ENCODE measurements at places on chromosomes 11 and 22.

GRCh38 chr22:42425337-42425988, 6.7 kb downstream of the NFAM1 start:
- DNase-seq: no peak

DNA sequence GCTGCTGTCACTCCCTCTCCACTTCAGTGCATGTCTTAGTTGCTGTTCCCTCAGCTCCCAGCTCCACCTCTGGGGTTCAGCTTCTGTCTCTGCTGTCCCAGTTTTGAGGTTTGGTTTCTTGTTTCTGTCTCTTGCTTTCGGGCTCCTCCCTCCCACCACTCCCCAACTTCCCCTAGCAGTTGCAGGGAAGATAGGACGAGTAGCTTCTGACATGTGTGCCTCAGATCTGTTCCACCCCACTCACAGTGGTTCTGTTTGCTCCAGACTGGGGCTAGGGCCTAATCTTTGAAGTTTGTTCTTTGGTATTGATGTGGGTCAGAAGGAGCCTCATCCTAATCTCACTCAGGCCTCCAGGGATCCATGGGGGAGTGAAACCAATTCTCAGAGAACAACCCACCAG, 2.6 kb upstream of the RRM1 start:
- no peak for DNase-seq

DNA sequence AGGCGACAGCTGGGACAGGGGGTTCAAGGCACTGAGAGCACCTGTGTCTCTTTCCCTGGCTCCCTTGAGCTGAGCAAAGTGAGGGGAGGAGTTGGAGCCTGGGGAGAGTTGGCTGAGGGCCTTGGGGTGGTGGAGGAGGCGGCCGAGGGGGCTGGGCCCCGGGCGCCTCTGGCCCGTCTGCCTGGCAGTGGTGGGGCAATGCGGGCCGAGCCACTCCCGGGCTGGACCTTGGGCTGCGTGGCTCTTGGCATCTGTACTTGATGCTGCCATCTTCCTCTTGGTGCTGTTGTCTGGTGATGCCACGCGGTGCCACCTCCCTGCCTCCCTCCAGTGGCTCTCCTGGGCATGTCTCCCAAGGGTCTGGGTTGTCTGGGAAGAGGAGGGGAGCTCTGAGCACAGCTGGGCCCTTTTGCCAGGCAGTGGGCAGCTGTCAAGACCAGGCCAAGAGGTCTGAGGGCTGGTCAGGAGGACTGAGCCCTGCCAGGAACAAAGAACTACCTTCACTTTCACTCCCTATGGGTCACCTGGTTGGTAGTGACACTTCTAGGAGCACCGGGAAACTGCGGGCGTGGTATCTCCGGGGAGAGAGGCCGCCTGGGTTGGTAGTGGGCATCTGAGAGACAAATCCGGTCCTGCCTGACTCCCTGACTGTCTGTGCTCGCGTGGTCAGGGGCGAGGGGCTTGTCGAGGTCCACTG, 1.3 kb downstream of the GRIK4 start:
- no peak for DNase-seq

GRCh38 chr22:40726514-40726913, 47.2 kb downstream of the MCHR1 start:
- no peak for DNase-seq

DNA sequence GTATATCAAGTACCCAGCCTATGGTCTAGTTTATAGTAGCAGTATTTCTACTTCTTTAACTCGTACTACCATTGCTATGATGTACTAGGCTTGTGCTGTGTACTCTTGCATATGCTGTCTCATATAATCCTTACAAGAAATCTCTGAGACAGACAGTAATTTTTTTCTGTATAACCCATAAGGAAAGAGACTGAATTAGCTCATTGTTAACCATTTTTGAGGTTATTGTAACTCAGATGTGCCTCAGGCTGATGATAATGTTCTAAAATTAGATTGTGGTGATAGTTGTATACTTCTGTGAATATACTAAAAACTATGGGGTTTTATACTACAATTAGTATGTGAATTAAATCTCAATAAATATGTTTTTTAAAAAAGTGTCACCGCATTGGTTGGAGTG, 112.2 kb upstream of the RRM1 start:
- DNase-seq: no peak

DNA sequence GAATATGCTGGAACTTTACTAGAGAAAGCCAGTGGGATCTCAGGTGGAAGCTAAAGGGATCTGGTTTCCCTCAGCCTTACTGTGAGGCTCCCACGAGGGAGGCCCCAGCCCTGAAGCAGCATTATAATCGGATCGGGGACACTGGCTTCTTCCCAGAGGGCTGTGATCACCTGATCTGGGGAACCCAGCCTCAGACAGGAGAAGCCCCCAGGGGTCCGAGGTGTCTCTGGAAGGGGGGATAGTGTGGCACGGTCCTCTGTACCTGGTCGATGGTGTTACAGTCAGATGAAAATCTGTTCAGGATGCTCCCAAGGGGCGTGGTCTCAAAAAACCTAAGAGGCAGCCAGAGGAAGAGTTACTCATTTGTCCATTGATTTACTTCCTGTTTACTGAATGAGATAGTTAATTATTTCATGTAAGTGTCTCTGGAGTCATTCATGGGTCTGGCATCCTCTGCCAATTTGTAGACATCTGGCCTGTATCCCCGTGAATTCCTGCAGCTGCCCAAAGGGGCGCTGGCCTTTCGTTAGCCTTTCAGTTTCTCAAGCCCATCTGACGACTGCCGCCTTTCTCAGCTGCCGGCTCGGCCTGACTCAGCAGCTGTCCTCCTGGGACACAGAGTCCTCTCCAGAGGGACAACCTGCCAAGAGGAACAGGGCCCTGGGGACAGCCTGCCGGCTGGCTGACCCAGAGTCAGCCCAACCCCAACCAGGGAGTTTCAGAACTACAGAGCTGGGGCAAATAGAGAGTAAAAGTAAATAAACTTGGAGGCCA, 17.0 kb upstream of the KCNJ11 start:
- DNase-seq: peak; percentile 48

GRCh38 chr22:46402505-46402904, 67.0 kb downstream of the TRMU start:
- no peak for DNase-seq

DNA sequence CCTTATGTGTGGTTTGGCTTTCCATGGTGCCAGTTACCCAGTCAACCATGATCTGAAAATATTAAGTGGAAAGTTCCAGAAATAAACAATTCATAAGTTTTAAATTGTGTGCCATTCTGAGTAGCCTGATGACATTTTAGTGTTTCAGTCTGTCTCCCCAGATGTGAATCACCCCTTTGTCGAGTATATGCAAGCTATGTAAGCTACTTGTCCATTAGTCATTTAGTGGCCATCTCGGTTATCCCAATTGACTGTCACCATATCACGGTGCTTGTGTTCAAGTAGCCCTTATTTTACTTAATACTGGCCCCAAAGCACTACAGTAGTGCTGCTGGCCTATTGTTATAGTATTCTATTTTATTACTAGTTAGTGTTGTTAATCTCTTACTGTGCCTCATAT, 44.9 kb downstream of the ATG16L2 start:
- no peak for DNase-seq

GRCh38 chr22:27073601-27074425, 416.4 kb downstream of the MIAT start:
- DNase-seq: no peak

DNA sequence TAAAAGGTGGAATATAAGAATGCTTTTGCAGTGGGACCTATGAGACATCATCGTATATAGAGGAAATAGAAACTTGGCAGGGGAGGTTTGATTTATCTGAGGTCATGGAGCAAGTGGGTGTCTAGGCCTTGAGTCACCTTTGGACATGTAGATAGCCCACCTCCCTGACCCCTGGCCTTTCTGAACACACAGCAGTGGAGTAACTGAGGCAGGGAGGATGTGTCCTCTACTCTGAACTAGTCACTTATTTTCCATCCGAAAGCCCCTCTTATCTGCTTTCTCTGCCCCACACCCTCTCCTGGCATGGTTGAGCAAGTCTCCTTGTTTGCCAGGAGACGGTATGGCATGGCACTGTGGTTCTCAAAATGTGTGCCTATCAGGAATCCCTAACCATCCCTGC, 7.9 kb downstream of the CD82 start:
- DNase-seq: no peak

GRCh38 chr11:90764691-90765090, 541.8 kb upstream of the CHORDC1 start:
- DNase-seq: no peak

DNA sequence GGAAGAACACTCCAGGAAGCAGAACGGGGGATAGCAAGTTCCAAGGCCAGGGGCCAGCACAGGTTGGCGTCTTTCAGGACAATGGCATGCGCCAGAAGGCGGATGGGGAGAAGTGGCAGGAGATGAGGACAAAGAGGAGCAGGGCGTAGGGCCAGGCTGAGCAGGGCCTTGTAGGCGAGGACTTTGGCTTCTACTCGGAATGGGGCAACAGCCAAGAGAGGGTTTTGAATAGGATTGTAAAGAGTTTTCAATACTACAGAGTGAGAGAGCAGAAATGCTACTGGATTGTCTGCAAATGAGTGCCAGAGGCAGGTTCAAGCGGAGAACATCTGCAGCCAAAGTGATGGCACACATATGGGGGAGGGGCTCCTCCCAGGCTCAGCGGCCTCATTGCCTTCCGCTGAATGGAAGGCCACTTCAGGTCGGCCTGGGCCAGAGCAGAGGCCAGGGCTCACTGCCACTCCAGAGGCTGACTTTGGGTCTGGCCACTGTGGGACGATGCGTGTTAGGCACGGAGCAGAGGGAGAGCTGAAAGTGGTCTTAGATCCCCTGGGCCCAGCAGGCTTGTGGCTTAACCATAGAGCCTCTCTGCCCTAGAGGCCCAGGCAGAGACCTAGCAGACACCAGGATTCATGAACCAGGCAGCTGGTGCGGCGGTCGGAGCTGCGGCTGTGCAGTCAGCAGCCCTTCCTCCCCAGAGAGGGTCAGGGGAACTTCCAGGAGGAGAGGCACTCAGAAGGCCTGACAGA, 118.2 kb downstream of the DSCAML1 start:
- DNase-seq: peak; percentile 50

- no peak for DNase-seq
Measured at GRCh38 chr11:44575288-44575672, 9.8 kb downstream of the CD82 start.

- DNase-seq: no peak
Measured at GRCh38 chr11:34351687-34352469, 5.9 kb downstream of the ABTB2 start.

DNA sequence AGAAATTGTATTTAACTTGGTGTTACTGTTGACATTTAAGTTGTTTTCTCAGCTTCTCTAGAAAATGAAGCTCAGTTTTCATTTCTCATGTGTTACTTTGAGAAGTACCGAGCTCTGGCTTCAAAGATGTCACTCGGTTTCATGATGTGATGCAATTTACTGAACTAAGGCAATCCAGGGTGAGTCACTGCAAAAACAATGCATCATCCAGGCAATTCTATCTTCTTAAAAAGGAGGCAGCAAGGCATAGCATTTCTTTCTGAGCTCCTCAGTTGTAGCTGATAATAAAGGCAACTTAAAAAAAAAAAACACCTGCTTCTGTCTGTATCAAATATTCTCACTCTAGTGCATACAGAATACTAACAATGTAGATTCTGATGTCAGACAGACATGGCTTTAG, 91.1 kb upstream of the KCNA4 start:
- no peak for DNase-seq

GRCh38 chr11:92762121-92762540, 207.3 kb upstream of the MTNR1B start:
- no peak for DNase-seq

DNA sequence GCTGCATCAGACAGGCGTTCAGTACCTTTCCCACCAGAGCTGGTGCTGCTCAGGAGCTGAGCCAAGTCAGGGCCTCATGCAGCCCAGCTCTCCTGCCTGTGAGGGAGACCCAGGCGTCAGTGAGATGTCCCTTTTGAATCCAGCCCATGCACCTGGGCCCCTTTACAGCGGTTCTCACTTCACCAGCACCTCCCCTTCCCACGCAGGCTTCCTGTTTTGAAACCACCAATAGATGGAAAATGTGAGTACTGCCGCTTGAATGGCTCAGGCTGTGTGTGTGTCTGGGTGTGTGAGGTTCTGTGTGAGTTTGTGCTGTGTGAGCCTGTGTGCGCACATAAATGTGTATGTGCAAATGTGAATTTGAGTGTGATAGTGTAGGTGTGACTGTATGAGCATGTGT, 88.4 kb downstream of the UBASH3B start:
- DNase-seq: no peak

- DNase-seq: no peak
Measured at GRCh38 chr11:44357711-44358110, 47.8 kb upstream of the ALX4 start.

- no peak for DNase-seq
Measured at GRCh38 chr11:86062719-86063118, 6.2 kb downstream of the PICALM start.

- DNase-seq: peak; percentile 4
Measured at GRCh38 chr11:4626207-4627099, 10.8 kb upstream of the OR51D1 start.

- DNase-seq: no peak
Measured at GRCh38 chr11:79794484-79795393, 353.9 kb upstream of the TENM4 start.

- DNase-seq: no peak
Measured at GRCh38 chr11:14418801-14419417, 59.9 kb upstream of the RRAS2 start.

- DNase-seq: no peak
Measured at GRCh38 chr11:11409224-11409623, 56.2 kb upstream of the CSNK2A3 start.

- no peak for DNase-seq
Measured at GRCh38 chr11:10373929-10374328, 69.1 kb downstream of the ADM start.

GRCh38 chr11:36151933-36152580, 137.2 kb downstream of the COMMD9 start:
- DNase-seq: no peak

DNA sequence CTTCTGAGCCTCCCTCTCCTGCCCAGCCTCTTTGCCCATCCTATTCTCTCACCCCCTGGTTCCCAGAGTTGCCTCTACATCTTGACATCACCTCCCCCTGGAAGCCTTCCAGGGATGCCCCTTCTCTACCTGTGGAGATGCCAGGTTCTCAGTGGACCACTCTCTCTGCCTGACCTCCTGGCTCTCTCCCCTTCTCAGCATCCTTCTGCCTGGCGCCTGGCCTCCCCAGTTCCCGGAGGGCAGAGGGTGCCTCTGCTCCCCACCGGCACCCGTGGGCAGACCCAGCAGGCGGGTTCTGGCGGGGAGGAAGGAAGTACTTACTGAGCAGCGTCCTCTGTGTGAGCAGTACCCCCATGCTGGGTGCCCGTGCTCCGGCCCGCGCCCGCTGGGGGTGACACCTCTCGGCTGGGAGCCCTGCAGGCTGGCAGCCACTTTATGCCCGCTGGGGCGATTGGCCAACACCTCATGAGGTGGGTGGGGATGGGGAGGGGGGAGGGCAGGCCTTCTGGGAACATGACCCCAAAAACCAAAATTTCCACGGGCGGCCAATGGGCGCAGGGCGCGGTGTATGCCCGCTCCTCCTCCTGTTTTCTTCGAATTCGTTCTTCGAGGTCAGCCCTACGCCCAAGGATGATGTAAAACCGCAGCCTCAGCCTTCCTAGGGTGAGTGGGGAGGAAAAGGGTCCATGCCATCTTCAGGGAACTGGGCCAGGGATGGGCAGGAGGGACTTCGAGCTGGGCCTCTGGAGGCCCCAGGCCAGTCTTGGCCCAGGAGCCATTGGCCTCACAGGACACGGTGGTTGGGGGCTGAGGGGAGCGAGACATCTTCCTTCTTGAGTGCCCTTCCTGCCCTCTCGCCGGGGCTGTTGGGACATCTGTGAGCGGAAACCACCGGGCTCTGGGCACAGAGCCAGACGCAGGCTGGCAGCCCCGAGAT, at the start of gene OSM:
TSS of gene OSM (minus strand) at position 407 of the 937 bp plus-strand sequence. CDS start at position 355, 52 bp downstream.
- DNase-seq: peak; percentile 35

GRCh38 chr11:66626926-66627325, 10.5 kb downstream of the RBM14 start:
- DNase-seq: no peak

Data from C1 segment of cervical spinal cord (tissue), 14 donors.